ENCODE measurements at places on chromosomes 5 and 9.
A peak's percentile ranks its signal among the peaks of the same experiment; 100 is the strongest.

DNA sequence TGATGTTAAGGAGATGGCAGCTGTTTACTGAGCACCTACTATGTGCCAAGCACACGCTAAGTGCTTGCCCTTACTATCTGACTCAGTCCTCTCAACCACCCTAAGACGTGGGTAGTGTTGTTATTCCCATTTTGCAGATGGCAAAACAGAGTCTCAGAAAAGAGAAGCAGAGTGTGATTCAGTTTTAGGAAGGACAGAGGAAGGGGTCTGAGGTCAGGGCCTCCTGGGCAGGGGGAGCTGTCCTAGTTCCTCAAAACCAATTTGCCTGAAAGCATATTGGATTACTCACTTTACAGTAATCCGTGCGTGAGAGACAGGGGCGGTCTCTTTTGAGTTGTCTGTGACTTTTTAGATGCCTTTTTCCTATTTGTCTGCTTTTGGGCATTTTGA, 23.2 kb downstream of the DNM1 start:
- no peak for DNase-seq

GRCh38 chr9:123267481-123268198, 746 bp downstream of the STRBP start:
- DNase-seq = no peak

DNA sequence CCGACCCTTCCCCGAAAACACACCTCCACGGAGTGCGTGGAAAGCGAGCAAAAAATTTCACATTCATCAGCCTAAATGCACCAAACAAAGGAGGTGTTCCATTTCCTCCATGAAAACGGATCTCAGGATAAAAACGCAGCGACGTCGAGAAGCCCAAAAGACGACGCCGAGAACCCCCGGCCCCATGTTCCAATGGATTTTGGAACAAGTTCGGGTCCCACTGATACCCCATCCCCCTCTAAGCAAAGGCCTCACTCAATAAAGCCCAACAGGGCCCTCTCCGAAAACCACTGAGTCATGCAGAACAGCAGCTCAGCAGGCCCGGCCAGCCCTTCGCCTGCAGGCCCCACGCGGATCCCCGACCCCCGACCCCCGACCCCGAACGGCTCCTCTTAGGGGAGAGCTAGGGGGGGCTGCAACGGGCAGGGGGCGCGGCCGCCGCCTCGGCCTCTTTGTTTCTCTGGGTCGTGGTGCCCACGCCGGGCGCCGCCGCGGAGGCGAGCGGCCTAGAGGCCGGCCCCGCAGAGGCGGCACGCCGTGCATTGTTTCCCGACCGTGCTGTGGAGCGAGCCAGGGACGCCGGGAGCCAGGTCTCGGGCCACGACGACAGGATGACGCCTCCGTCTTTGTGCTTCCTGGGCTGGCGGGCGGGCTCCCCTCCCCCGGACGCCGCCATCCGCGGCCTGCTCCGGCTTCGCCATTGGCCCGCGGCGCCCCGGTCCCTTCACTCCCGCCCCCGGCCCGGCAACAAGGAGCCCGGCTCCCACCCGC, 915 bp downstream of the ZFAND5 start:
- DNase-seq = peak; percentile 65

GRCh38 chr5:113166852-113167366, 190.3 kb downstream of the DCP2 start:
- no peak for DNase-seq

DNA sequence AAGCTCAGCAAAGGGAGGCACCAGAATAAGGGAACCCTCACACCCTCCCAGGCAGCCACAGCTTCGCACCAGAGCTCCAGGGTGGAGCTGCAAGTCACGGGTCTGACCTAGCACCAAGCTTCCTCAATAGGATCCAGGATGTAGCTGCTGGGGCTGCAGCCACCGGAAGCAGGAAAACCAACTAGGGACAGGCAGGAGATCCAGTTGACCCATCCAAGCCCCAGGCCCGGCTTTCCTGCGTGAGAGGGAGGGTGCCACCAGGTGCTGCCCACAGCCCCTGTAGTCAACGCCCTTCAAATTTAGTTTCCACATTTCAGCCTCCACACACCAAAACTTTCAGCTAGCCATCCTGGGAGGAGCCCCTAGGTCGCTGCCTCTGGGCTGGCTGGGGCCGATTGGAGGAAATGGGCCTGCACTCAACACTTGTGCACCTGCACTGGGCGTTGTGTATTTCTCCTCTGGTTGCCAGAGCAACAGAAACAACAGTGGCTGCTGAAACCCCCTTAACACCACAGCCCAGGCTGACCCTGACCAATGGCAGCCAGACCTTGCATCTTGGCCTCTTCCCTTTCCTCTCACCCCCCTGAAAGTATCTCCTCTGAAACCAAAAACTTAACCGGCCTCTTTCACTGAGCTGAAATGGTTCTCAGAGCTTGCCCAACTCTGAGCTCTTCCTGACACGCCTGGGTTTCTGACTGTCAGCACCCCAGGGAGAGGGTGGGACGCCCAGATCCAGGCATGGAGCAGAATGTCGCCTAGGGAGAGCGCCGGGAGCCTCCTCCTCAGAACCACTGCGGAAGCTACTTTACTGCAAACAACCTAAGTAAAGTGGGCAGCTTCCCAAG, 226.5 kb upstream of the MAP3K1 start:
- no peak for DNase-seq

- peak; percentile 55 for DNase-seq
These were observed 36.6 kb upstream of the CDH12 start for GRCh38 chr5:22889720-22890119.

GRCh38 chr5:52964138-52964537, 25.0 kb upstream of the ITGA2 start:
- peak; percentile 11 for DNase-seq

DNA sequence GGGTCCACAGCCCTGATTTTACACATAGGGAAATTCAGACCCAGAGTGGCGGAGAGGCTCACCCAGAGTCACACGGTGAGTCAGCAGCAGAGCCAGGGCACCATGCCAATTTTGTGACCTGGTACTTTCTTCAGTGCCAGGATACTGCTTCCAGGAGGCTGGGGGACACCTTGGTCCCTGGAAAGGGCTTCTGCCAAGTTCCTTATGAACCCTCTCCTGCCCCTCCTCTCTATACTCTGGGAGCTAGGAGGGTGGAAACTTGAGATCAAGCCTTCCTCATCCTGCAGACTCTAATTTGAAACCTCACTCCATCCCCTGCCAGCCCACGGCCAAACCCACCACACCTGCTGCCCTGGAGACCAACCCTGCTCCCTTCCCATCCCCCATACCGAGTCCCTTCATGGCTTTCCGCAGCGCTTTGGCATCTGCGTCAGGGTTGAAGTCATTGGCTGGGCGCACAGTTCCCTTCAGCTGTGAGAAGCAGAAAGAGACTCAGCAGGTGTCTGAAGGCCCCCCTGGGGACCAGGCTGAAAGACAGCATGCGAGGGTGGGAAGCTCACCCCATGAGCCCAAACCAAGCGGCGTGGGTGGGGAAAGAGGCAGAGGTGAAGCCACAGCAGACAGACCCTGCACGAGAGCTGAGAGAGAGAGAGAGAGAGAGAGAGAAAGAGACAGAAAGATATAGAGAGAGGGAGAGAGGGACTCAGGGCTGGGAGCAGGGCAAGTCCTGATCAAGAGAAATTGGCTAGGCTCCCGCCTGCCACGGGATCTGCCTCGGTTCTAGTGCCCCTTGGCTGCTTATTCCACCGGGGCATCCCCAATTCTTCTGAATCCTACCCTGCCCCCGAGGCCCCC, 33.5 kb downstream of the ANXA6 start:
- DNase-seq = no peak

GRCh38 chr5:169742771-169743296, 105.8 kb downstream of the DOCK2 start:
- no peak for DNase-seq

GRCh38 chr9:36802201-36802920, 229.7 kb downstream of the MELK start:
- DNase-seq = no peak

- DNase-seq = no peak
These were observed 62.9 kb downstream of the COL5A1 start for GRCh38 chr9:134704498-134704897.

- DNase-seq = peak; percentile 28
These were observed 720 bp downstream of the NOTCH1 start for GRCh38 chr9:136544964-136545691.

DNA sequence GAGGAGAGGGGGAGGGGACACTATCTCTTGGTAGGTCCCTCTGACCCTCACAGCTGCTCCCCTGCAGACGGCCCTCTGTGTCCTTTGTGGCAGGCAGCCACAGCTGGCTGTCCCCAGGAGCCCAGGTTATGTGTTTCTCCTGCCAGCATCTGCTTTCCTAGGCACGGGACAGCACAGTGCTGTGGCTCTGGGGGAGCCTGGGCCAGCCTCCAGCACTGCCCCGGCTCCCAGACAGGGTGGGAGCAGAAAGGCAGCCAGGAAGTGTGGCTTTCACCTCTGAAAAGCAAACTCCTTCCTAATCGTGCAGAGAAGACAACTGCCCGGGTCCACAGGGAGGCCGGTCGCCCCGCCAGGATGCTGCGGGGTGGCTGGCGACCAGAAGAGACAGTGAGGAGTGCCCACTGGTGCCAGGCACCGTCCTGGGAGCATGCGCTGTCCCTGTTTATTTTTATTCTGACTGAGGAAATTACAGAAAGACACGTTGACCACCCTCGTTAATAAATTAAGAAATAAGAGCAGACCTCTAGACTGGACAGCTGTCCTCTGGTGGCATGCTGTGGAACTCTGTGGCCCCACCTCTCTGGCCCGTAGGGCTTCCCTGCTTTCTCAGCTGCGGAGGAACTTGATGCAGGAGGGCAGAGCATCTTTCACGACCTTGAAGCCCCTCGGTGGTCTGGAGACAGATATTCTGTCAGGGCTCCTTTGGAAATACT, 240.3 kb downstream of the FANCC start:
- DNase-seq = no peak

- DNase-seq = no peak
These were observed 231.3 kb downstream of the ATPSCKMT start for GRCh38 chr5:10018201-10019069.

- DNase-seq = no peak
These were observed 59.5 kb upstream of the ZNF366 start for GRCh38 chr5:72566746-72567145.

- no peak for DNase-seq
These were observed 72.6 kb downstream of the MVB12B start for GRCh38 chr9:126399251-126399650.

- peak; percentile 80 for DNase-seq
These were observed at the start of gene CHSY3 for GRCh38 chr5:129904102-129904666. TSS of gene CHSY3 (plus strand) at chr5:129904465.

DNA sequence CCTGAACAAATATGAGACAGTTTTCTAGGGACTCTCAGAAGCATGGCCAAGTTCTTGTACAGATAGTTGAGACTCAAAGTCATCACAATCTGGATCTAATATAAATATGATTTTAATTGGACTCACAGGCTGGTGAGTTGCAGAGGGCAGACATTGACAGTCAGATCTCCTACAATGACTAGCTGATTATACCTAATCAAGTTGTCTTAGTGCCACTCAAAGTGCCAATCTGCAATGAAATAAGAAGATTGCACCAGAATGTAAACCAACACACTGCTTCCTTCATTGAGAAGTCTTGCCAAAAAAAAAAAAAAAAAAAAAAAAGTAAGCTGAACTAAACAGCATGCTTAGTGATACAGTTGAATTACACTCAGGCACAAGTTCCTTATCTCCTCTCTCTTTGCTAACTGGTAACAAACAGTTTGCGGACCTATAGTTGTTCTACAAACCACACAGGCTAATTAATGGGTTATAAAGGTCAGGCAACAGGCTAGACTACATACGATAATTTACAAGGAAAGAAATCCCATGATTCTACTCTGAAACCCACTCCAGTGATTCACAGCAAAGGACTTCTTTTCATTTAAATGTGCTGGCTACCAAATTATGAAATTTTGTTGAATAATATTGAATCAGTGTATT, 107.3 kb upstream of the NIPBL start:
- peak; percentile 21 for DNase-seq

DNA sequence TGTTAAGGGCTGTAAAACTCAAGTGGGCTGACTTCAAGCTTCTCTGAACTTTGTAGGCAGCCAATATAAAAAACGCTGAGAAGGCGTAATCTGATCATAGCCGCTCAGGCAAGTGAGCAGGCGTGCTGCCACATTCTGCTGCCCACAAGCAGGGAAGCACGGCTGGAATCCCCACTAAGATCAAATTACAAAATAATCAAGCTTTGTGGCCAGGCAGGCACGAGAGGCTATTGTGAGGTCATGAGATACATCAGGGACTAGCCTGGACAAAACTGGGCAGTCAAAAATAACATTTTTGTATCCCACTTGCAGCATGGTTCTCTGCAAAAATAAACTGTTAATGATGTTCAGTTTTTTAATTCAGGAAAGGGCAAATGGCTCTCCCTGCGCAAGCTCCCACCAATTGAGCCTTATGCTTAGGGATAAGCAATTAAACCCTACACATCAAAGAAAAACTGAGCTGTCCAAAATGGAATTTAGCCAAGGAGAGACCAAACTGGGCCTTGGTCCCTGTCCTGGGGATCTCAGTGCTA, 64.0 kb downstream of the POU5F2 start:
- DNase-seq = peak; percentile 94

GRCh38 chr5:39461007-39461682, 36.4 kb upstream of the DAB2 start:
- no peak for DNase-seq

GRCh38 chr9:110638381-110638954, 30.1 kb upstream of the MUSK start:
- DNase-seq = peak; percentile 64

DNA sequence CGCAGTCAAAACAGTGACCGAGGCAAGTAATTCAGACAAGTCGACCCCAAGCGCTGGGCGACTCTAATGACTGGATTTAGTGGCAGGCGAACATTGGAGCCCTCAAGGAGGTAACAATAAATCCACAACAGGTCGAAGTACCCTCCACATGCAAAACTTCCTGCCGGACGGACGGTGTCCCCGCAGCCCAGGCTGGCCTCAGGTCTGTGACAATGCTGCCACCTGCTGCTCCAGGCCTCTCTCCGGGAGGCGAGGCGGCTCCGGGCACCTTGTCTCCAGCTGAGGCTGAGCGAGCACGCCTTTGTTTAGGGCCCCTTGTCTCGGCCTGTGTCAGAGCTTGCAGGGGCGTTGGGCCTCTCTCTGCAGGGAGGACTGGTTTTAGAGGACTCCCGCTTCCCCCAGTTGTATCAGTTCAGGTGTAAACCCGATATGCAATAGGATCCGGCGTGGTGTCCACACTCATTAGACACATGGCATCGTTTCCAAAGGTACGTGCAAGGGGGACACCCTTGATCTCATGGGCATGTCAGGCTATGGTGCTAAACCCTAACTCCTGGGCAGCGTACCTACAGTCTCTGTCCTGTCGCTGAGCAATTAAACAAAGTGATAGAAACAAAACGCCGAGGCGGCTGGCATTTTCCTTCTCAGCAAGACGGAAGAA, 628.0 kb upstream of the ADAMTS16 start:
- DNase-seq = no peak

GRCh38 chr5:99702565-99702964, 773.8 kb upstream of the CHD1 start:
- no peak for DNase-seq

DNA sequence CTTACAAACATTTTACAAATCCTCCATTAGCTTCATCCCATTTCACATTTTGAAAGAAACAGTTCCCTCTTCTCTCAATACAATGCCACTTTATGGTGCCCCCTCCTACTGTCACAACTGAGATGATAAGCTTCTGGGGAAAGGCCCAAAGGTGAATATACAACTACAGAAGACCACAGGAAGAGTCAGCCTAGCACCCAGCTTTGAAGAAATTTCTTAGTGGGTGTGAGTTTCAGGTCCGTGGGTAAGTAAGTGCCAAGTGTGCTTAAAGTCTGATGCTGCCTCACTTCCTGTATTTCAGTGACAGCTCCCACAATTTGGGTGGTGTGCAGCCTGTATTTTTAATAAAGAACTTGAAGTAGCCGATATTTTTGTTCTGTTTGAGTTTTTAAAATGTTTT, 68.1 kb downstream of the ARHGEF28 start:
- no peak for DNase-seq
